ENCODE measurements at places on chromosomes 6 and 20. TPM values are rescaled to one million over a fixed set of nuclear protein-coding genes. Genes with fewer than 3 reads are reported as not detected.

Gene MEP1A
- not detected for total RNA-seq

DNA sequence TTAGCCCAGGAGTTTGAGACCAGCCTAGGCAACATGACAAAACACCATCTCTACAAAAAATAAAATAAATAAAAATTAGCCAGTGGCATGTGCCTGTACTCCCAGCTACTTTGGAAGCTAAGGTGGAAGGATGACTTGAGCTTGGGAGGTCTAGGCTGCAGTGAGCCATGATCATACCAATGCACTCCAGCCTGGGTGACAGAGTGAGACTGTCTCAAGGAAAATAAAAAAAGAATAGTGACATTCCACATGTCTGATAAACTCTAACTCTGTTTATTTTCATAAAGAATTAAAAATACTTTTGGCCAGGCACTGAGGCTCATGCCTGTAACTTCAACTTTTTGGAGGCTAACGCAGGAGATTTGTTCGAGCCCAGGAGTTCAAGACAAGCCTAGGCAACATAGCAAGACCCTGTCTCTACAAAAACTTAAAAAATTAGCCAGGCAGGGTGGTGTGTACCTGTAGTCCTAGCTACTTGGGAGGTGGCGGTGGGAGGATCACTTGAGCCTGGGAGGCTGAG, 115.1 kb downstream of the GJA1 start:
- H3K27me3 ChIP-seq: no peaks in the 10 kb centered on the region
- no peak for DNase-seq
- H3K4me3 ChIP-seq: no peak overlapping the region
- peaks cover 6% of the 10 kb centered on the region for H3K4me1 ChIP-seq

DNA sequence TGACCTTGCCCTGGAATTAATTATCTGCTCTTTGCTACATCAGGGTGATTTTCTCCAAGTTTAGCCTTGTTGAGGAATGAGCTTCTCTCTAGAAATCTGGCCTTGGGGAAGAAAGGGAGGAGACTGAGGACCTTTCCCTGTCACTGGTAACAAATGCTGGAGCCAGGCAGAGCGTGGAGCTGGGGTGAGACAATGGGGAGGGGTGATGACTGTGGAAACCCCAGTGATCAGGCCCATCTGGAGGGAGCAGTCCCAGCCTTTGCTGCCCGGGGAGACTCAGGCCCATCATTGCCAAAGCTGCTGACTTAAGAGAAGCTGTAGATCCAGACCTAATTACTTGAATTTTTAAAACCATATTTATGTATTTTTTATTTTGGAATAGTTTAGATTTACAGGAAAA, 31.3 kb downstream of the BCAS4 start:
- H3K27ac ChIP-seq: no peak overlapping the region
- H3K4me1 ChIP-seq: no peaks in the 10 kb centered on the region
- no peaks in the 10 kb centered on the region for H3K36me3 ChIP-seq
- DNase-seq: no peak
- H3K27me3 ChIP-seq: no peaks in the 10 kb centered on the region

GRCh38 chr6:163731215-163732013, 316.9 kb downstream of the QKI start:
- H3K27ac ChIP-seq: no peak overlapping the region
- no peak for DNase-seq
- H3K4me1 ChIP-seq: peaks cover 10% of the 10 kb centered on the region
- H3K27me3 ChIP-seq: no peaks in the 10 kb centered on the region
- H3K4me3 ChIP-seq: no peak overlapping the region
- no peaks in the 10 kb centered on the region for H3K36me3 ChIP-seq

- no peak overlapping the region for H3K27ac ChIP-seq
- H3K36me3 ChIP-seq: no peaks in the 10 kb centered on the region
- DNase-seq: no peak
- H3K27me3 ChIP-seq: no peaks in the 10 kb centered on the region
- H3K4me1 ChIP-seq: no peaks in the 10 kb centered on the region
- H3K4me3 ChIP-seq: no peak overlapping the region
These were observed 116.3 kb downstream of the SNX5 start for GRCh38 chr20:17852323-17852722.
